RKO (cell line): ENCODE measurements at places on chromosomes 16 and 17.

DNA sequence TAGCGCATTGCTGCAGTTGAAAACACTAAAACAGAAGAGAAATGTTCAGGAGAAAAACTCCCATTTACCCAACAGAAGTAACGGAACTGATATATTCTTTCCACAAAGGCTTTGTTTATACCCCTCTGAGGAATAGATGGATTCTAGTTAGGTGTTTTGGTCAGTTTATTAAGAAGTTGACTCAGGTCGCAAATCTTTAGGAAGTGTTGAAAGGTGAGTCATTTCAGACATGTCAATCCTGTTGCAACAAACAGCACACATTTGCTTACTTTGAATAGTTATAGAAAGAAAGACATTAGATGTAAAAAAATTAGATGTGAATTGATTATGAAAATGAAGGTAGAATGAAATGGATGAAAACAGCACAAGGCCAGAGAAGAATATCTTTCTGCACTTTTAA is 941.0 kb downstream of the KCNJ2 start:
- DNase-seq = no peak

GRCh38 chr17:40203131-40203530 is 16.0 kb upstream of the WIPF2 start:
- no peak for DNase-seq

- DNase-seq = no peak
Measured at GRCh38 chr17:33550261-33550660, 257.2 kb upstream of the ASIC2 start.

DNA sequence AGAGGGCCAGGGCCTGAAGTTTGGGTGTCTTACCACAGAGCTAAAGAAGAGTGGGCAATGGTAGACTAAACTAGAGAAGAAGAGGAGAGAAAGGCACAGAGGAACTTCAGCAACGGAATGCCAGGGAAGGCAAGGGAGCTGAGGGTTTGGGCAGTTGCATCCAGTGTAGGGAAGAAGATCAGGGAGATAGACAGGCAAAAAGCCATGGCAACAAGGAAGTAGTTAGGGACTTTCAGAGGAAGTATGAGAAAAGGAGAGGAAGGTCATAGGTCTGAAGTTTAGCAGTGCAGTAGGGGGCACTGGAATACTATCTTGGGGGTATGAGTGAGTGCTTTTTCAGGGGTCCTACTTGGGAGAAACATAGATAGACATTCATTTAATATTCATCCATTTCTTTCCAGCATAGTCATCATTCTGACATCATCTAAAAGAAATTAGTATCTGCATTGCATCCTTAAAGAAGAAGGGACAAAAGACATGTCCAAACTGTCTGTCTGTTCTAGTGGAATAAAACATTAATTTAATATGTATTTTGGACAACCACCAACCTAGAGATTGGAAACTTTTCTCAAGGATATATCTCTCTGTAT is 2.2 kb upstream of the NF1 start:
- no peak for DNase-seq

DNA sequence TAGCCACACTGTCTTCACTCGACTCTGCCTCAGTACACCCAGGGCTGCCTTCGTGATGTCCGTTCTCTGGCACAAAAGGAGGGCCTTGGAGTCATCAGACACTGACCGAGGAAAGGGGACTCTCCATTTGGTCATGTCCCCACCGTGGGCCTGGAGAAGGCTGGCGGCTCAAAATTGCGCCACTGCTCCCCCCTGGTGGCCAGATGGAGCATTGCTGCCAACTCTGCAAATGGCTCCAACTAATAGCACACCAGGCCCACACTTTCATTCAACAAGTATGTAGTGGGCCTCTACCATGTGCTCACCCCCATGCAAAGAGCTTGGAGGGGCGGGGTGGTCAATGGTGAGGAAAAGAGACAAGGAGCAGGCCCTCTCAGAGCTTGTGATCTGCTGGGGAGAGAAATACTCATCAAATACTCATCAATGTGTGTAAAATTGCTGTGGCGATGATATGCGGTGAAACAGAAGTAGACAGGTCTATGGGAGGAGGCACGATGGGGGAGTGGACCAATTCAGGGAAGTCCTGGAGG is 5.2 kb upstream of the GRIN2C start:
- peak; percentile 61 for DNase-seq

GRCh38 chr16:24174957-24175356 is 81.2 kb upstream of the CACNG3 start:
- DNase-seq = no peak

- no peak for DNase-seq
Measured at GRCh38 chr17:44541884-44542581, 15.3 kb upstream of the FZD2 start.

DNA sequence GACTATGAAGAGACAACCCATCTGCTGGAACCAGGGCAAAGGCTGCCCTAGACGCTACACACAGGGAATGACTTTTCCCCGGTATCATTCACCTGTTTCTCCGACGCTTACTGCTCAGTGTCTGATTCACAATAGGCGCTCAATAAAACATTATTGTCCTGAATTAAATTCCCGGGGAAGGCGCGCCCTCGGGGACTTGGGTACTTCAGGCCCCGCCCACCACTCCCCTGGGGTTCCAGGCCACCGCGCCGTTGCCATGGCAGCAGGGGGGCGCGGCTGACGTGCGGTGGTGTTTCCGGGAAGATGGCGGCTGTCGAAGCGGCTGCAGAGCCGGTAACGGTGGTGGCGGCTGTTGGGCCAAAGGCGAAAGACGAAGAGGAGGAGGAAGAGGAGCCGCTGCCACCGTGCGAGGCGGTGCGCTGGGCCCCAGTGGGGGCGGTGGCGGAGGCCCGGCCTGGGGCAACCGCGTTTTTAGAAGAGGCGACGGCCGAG is at the start of gene RUNDC1:
Gene RUNDC1 (plus strand): TSS at position 292 of the 492 bp plus-strand sequence. CDS start 12 bp downstream, at position 304.
- peak; percentile 87 for DNase-seq

GRCh38 chr17:60141111-60142018 is 8.4 kb upstream of the CA4 start:
- no peak for DNase-seq

GRCh38 chr17:1078831-1079561 is 82.1 kb downstream of the TIMM22 start:
- no peak for DNase-seq

- no peak for DNase-seq
Measured at GRCh38 chr17:31830971-31831858, 27.8 kb downstream of the COPRS start.

- no peak for DNase-seq
Measured at GRCh38 chr16:84481051-84481735, 23.3 kb downstream of the MEAK7 start.

GRCh38 chr17:41347869-41348760 is 2.5 kb downstream of the KRT33A start:
- no peak for DNase-seq

- DNase-seq = no peak
Measured at GRCh38 chr17:40480501-40481003, 20.9 kb downstream of the TNS4 start.

DNA sequence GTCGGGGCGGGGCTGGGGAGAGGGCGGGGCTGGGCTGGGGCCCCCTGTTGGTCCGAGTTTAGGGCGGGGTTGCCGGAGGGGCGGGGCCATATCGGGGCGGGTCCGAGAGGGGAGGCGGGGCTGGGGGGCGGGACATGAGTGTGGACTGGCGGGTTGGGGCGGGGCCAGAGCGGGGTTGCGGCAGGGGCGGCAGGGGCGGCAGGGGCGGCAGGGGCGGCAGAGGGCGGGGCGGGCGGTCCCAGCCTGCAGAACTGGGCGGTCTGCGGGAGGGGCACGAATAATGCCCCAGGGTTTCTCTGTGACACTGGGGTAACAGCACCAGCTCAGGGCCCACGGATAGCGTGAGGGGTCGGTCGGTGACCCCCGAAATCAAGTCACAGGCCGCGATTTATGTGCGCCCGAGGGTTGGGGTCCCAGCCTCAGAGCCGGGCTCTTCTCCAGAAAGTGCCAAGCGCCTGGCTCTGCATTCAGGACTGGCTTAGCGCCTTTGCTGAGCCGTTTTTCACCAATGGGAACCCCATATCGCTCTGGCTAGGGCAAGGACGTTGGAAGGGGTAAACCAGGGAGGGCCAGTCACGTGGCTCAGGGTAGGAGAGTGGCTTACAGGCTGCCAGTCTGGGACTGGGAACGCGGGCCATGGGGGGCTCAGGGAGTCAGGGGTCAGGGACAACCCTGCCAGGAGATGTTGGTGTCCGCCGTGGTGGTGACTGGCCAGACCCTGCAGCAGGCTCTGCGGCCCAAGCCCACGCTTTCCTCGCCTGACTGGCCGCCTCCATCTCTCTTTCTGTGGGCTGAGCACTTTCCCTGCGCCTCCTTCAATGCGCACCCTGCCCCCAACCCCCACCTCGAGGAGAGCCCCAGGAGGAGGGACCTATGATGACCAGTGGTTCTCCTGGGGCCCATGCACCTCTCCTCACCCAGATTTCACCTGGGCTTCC is 1.2 kb upstream of the METTL26 start:
- no peak for DNase-seq

- no peak for DNase-seq
Measured at GRCh38 chr17:57391857-57392471, 135.6 kb downstream of the MSI2 start.

GRCh38 chr16:67141391-67141790 is 9.4 kb downstream of the B3GNT9 start:
- DNase-seq = no peak

DNA sequence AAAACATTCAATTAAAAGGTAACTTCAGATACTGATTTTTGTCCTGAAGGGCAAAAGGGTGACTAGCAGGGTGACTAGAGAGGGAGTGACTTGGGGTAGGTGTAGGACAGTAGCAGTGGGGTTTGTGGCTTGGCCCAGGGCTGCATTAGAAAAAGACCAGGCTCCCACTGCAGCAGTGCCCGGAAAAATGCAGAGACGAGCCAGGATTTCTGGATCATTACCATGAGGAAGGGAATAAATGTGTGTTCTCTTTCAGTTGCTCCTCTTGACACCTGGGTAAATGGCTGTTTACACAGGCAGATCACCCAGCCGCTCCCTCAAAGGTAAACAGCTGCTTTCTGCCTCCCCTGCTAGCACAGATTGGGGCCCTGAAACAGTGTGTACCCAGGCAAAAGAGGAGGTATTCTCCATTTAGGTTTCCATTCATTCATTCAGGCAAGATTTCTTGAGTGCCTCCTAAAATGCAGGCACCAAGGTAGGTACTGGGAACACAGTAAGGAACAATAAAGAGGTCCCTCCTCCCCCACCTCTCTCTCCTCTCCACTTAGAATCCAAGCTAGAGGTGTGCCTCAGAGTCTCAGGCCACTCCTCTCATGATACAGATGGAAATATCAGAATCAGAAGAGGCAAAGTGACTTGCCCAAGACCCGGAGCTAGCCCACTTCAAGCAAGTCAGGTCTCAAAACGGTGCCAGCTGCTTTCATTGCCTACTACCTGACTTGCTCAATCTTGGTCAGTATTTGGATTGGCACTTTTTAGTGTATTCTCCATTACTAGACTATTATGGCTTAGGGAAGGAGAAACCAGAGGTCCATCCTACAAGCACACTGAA is 15.2 kb upstream of the TOX3 start:
- DNase-seq = no peak

DNA sequence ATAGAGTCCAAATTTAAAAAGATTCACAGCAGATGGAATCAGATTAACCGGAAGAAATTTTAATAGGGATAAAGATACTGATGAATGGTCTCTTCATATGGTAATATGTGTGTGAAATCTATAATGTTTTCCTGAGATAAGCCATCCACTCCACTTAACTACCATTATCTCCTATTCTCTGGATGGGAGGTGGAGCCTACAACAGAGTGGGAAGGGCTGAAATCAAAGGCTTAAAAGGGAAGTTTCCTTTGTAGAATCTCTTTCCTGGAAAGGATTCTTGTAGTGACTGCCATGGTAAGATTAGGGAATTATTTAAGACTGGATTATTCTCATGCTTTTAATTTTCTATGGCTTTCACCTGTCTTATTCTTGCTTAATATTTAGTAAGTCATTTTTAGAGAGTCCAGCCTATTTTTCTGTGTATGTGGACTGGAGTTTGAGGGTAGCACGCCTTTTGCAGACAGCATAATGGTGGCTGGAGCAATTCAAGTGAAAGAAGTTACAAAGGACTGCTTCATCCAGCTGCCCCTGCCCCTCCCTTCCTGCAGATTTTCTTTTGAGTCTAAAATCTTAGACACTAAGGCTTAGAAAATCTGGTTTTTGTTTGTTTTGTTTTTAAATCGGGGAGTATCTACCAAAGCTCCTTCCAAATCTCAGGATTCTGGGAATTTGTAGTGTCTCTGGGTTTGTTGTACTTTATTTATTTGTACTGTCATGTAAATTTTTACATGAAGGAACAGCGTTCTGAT is 26.5 kb downstream of the KAT7 start:
- DNase-seq = no peak

GRCh38 chr17:2198927-2199326 is 104.7 kb downstream of the SMG6 start:
- DNase-seq = no peak

- no peak for DNase-seq
Measured at GRCh38 chr17:17940441-17940911, 31.7 kb downstream of the TOM1L2 start.

GRCh38 chr16:85313526-85314301 is 201.4 kb upstream of the CIBAR2 start:
- no peak for DNase-seq

GRCh38 chr17:50556803-50557202 is 3.7 kb upstream of the CACNA1G start:
- no peak for DNase-seq

DNA sequence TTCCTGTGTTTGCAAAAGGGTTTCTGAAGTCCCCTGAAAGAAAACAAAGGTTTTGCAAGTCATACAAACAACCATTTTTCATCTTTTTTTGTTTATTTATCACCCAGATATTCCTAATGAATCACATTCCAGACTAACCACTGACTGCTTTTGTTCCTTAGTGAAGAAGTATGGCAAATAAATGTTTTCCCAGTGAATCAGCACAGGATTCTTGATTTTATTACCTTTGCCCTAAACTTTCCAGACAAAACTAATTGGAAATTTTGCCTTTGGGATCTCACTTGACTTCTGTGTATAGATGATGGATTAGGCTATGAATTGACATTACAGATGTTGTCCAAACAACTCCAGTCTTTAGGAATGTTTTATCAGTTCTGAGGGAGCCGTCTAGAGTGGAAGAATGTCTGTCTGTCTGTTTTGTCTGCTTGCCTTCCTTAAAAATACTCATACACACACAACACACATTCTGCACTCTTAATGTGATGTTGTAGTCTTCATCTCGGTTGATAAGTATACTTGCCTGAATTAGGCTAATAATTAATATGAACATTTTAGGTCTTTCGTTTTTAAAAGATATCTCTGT is 48.9 kb downstream of the VMP1 start:
- peak; percentile 69 for DNase-seq
